ENCODE measurements at places on chromosomes 12 and 14.

DNA sequence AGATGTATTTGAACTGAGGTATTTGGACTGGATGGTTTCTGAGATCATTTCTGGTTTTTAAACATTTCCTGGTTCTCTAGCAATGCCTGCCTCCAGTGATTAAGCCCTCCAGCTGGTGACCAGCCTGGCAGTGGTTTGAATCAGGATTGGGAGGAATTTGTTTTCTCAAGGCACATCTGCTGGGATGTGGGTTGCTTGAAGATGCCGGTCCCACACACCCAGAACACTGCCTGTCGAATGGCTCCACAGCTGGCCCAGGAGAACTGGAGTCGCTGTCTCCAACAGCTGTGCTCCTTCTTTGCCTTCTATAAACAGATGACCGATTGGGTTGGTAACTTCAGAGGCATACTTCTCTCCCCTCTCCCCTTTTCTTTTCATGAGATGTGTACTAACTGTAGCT lies 258.0 kb upstream of the DDHD1 start:
- DNase-seq: no peak

- no peak for DNase-seq
These were observed 109.1 kb downstream of the VCPKMT start for GRCh38 chr14:50007123-50007903.

DNA sequence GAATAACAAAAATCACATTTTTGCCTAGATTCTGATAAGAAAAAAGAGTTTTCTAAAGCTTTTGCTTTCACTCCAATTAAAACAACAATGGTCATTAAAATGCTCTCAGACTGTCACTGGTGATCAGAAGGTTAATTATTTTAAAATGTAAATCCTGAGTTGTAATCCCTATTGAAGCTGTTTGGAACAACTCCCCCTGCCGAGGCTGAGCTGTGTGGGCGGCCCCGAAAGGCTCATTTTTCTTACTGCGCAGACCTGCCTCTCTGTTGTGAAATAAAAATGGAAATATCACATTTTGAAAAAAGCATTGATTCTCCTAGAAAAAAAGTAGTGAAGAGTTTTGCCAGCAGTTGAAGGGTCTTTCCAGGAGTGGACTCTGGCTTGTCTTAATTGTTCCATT lies 174.8 kb upstream of the CDKN3 start:
- no peak for DNase-seq

DNA sequence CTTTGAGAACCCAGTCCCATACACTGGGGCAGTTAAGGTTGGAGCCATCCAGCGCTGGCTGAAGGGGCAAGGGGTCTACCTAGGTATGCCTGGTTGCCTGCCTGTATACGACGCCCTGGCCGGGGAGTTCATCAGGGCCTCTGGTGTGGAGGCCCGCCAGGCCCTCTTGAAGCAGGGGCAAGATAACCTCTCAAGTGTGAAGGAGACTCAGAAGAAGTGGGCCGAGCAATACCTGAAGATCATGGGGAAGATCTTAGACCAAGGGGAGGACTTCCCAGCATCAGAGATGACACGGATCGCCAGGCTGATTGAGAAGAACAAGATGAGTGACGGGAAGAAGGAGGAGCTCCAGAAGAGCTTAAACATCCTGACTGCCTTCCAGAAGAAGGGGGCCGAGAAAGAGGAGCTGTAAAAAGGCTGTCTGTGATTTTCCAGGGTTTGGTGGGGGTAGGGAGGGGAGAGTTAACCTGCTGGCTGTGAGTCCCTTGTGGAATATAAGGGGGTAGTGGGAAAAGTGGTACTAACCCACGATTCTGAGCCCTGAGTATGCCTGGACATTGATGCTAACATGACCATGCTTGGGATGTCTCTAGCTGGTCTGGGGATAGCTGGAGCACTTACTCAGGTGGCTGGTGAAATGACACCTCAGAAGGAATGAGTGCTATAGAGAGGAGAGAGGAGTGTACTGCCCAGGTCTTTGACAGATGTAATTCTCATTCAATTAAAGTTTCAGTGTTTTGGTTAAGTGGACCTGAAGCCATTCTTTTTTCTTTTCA lies 9.2 kb downstream of the ERP29 start:
- DNase-seq: no peak

- DNase-seq: peak; percentile 85
These were observed 5.0 kb upstream of the SLC38A4 start for GRCh38 chr12:46830731-46831334.

DNA sequence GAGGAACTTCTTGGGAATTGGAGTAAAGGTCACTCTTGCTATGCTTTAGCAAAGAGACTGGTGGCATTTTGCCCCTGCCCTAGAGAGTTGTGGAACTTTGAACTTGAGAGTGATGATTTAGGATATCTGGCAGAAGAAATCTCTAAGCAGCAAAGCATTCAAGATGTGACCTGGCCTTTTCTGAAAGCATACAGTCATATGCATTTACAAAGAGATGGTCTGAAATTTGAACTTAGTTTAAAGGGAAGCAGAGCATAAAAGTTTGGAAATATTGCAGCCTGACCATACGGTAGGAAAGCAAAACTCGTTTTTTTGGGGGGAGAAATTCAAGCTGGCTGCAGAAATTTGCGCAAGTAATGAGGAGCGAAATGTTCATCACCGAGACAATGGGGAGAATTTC lies 60.9 kb downstream of the NUBPL start:
- no peak for DNase-seq

DNA sequence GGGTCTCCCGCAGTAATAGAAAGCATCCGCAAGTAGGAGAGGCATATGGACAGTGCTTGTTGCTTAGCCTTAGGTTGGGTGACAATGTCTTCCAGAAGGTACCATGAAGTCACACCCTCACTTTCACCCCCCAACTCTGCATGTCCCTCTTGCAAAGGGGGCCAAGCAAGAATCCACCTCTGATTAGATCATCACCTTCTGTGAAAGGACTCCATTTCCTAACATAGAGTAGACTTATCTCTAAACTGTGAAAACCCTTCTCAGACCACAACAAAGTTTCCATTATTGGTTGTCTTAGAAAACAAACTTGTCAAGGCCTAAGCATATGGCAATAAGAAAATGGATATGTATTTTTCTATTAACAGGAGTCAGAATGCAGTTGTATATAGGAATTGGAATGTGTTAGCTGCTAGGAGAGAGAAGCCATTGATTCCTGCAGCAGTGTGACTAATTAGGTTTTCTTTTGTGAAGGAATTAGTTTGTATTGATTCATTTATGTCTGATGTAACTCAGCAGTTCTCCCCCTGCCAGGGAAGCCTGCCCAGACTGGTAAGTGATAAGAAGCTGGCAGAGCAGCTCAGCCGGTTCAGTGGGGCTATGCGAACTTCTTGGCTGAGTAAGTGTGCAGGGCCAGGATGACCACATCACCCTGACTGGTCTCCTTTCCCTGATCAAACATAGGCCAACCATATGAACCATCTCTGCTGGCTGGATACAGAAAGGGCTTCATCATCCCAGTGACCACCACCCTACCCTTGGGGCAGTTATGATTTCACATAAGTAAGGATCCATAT lies 107.3 kb upstream of the CCDC196 start:
- DNase-seq: no peak

DNA sequence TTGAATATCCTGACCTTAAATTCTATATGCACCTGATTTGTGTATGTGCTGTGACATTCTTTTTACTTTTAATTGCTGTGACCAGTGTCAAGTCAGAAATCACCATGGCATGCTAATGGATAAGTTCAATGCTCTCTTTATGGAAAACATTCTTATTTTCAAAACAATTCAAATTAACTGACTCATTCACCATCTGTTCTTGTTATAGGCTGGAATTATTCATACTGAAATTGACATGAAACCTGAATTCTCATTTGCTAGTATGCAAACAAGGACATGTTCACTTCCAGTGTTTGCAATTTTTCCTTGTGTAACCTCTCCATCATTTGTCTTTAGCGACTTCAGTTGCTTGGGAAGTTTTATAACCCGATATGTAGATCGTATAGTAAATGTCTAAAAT lies at the start of gene TAS2R30:
TSS of gene TAS2R30 (minus strand) at position 340 of the 400 bp plus-strand sequence. CDS start 400 bp downstream, outside the sequence.
- DNase-seq: no peak

- DNase-seq: peak; percentile 75
These were observed 280.0 kb downstream of the ALG10 start for GRCh38 chr12:34302131-34302885.

- no peak for DNase-seq
These were observed 227.9 kb downstream of the SLC25A21 start for GRCh38 chr14:36944307-36945010.

GRCh38 chr14:85531141-85531586 lies 1.2 kb downstream of the FLRT2 start:
- DNase-seq: no peak

- DNase-seq: no peak
These were observed 3.0 kb downstream of the ERO1A start for GRCh38 chr14:52692248-52692962.

DNA sequence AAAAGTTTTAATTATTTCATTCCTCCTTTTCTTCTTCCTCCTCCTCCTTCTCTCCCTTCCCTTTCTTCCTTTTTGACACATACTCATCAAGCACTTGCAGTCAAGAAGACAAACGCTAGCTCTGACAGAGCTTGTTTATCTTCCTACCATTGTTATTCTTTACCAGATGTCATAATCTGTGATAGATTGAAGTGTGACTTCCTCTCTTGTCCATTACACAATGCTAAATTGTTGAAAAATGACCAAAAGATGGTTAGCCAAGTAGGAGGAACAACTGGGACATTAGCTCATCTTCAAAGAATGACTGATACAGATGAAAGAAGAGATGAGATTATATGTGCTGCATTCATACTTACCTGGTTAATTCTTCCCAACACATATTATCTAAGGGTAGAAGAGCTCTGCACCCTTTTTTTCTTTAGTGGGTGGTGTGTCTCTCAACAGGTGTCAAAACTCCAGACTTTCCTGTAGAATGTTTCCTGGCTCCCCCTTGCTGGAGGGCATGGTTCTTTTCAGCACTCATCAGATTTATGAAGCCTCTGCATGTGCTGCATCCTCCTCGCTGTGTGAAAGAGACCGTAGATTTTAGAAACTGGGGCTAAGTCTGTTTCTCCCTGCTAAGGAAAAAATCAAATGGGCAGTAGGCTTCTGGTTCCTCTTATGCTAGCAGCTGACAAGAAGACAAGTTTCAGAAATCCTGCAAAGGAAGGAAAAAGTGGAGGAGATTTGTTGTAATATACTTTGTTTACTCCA lies 147.1 kb downstream of the TMX1 start:
- no peak for DNase-seq

DNA sequence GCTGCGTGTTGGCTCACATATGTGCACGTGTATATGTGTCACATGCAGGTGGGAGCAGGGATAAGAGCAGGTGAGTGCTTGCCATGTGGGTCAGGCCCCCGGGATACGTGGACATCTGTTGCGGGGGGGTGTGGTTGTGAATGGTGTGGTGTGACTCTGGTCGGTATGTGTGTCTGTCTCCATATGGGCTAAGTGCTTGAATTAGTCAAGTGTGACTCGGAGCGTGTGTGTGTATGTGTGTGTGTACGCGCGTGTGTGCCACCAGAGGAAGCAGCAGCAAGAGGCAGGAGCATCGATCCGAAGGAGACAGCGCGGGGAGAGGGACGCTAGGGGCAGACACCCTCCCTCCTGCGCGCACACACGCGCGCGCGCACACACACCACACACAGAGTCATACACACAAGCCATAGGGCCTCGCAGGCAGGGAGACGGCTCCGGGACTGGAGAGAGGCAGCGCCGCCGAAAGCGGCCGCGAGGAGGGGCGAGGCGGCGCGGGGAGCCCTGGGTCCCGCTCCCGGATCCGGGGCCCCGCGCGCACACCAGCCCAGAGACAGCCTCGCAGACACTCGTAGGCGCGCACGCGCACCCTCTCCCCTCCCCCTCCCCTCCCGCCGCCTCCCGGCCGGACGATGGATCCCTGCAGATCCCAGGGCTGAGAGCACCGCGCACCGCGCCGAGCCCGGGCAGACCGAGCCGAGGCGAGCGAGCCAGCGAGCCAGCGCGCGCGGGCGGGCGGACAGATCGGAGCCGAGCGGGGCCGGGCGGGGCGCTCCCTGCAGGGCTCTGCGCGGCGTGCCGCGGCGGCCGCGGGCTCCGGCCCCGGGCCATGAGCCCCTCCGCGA lies at the start of gene ASIC1:
TSS of gene ASIC1 (plus strand) at position 597 of the 842 bp plus-strand sequence. CDS start 1,171 bp downstream, outside the sequence.
- peak; percentile 85 for DNase-seq

DNA sequence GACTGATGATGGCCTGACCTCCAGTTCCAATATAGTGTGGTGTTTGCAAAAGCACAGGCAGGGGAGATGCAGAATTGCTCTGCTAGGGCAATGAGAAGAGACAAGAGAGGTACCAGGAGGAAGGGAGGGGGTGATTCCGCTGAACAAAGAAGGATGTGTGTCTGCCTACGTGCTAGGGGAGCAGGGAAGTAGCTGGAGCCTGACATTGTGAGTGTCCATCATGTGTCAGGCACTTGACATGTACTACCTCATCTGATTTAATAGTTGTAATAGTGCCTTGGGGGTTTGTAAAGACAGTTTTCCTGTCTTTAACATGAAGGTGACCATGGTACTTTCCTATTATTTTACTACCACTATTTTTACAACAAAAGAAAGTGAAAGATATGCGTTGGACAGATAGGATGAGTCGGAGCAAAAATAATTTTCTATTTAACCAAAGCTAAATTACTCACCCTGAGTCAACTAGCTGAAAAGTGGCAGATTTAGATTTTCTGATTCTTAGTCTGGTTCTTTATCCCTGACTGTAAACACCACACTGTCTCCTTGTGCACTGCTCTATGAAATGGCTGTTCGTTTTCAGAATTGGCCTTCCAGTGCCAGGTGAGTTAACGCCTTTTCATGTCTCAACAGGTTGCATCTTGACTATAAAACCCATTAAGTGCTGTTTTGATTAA lies 33.7 kb upstream of the TEAD4 start:
- no peak for DNase-seq

- no peak for DNase-seq
These were observed 8.0 kb upstream of the NT5DC3 start for GRCh38 chr12:103848917-103849491.

DNA sequence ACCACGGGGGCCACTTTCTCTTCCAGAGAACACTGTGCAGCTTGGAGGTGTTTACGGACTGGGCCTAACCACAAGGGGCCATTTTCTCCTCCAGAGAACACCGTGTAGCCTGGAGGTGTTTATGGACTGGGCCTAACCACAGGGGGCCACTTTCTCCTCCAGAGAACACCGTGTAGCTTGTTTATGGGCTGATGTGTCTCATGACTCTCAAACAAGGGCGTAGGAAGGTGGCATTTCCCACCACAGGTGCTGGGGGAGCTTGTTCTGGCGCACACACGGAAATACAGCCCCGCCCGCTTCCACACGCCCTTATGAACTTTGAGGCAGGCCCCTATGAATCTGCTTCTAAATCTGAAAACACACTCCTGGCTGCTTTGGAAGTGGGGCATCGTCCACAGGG lies 174.6 kb upstream of the SFSWAP start:
- no peak for DNase-seq

DNA sequence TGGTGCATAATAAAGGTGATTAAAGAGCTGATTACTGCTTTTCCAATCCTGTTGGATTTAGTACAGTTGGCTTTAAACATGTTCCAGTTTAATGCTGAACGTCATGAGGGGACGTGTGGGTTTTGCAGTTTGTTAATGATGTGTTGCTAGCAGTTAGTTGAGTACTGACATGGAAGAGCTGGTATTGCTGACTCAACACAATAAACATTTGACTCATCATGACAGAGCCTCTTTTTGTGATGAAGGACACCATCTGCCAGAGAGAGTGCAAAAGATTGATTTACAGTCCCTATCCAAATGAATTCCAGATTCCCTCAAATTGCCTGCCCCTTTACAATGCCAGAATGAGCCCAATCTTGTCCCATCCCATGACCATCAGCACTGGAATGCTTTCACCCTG lies 346.2 kb upstream of the PRICKLE1 start:
- no peak for DNase-seq

- DNase-seq: no peak
These were observed 107.5 kb upstream of the CPNE8 start for GRCh38 chr12:39012870-39013269.

GRCh38 chr14:91059576-91060350 lies 678 bp downstream of the RPS6KA5 start:
- DNase-seq: peak; percentile 89

All from chondrocyte (in vitro differentiated cells).